Neuronal stem cell (in vitro differentiated cells): ENCODE measurements at places on chromosomes 12 and 14.
A peak's percentile ranks its signal among the peaks of the same experiment; 100 is the strongest.

DNA sequence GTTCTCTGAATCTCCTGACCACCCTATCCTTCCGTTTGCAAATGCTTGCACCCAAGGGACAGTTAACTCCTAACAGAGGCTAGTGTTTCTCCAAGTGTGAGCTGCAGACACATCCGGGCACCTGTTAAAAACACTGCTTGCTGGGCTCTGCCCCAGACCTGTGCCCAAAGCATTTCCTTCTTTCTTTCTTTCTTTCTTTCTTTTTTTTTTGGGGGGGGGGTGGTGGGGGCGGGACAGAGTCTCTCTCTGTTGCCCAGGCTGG lies 42.5 kb downstream of the SPRING1 start:
- no peak for DNase-seq

DNA sequence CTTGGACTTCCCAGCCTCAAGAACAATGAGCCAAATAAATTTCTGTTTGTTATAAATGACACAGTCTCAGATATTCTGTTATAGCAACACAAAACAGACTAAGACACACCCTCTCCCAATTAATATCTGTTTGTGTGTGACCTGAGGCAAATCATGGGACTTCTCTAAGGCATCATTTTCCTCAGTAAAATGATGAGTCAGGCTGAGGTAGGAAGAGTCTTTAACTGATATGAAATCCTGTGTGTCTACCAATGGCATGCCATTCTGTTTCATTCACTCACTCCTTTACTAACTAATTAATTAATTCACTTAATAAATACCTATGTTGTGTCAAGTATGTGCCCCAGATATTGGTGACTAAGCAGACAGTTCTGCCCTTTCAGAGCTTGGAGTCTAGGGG lies 258.4 kb upstream of the CRY1 start:
- no peak for DNase-seq

- DNase-seq: no peak
Observed at GRCh38 chr14:58914279-58914855, 274.1 kb upstream of the DAAM1 start.

GRCh38 chr14:76584271-76584702 lies 177.0 kb upstream of the VASH1 start:
- no peak for DNase-seq

DNA sequence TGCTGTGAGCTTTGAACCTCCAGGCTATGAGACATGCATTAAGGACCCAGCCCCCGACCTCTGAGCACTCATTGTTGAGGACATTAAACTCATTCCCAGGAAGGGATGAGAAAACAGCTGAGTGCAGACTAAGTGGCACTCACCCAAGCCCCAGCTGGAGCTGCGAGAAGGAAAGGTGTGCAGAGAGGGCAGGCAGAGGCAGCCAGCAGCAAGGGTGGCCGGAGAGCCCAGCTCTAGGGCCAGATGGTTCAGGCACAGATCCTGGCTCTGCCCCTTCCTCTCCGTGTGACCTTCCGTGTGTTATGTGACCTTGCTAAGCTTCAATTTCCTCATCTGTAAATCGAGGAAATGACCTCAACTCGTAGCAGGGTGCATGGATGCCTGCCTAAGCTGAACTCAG lies 3.7 kb downstream of the TSPAN11 start:
- DNase-seq: no peak

DNA sequence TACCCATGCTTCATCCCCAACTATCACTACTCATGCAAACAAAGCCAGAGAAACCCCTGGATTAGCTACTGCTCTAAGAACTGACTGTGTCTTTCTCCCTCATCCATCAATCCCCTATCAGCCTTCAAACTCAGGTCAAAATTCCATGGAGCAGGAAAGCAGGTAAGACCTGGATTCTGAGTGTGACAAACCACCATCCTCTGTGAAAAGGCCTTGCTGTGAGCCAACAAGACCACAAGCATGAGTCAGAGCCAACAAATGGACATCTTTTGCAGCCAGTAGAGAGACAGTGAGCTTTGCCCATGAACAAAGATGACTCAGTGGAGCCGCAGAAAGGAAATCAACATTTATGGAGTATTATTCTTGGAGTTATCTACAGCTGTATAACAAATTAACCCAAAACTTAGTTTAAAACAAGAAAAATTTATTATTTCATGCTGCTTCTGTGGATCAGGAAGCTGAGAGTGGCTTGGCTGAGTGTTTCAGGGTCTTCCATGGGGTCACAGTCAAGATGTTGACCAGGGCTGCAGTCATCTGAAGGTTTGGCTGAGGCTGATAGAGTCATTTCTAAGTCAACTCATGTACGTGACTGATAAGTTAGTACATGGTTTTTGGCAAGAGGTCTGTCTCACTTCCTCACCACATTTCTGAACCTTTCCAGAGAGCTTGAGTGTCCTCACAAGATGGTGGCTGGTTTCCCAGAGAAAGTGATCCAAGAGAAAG lies 61.1 kb downstream of the PITPNM2 start:
- no peak for DNase-seq

DNA sequence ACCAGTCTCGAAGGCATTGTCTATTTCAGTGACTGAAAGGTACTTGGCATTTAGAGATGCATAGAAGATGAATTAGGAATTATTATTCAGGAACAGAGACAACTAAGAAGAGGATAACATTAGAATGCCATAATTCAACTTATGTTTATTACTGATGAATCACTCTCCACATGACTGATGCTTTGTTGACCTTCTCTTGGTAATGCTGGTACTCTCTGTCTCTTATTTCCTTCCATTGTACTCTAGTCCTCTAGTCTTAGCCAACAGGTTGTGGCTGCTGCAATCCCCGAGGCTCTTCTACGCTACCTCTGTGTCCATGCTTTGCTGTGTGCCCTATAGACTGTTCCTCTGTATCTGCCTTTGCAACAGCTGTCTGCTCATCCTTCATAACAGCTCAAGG lies 652.9 kb downstream of the NRXN3 start:
- no peak for DNase-seq

DNA sequence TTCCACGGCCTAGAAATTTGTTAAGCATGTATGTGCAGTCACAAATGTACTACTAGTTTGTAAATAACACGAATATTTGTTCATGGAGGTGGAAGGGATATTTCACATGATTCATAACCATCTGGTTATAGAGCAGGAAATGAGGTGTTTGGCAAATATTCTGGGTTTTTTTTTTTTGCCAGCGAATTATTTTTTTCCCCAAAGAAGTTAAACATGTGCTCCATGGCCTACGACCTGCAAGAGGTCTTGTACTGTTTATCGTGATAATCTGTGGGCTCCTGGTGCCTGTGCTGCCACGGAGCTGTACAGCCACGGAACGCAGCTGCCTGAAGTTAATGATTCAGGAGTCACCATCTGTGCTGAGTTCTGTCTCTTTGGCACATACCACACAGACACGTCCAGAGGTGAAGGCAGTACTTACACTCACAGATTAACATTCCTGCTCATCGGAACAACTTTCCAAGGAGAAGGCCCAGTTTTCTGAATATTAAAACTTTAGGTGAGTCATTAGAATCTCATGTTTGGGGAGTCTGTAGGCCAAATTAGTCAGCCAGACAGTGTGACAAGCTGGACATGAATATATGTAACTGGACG lies 156.3 kb downstream of the TMX1 start:
- no peak for DNase-seq

GRCh38 chr14:83147006-83147405 lies 1613.4 kb upstream of the SEL1L start:
- no peak for DNase-seq

DNA sequence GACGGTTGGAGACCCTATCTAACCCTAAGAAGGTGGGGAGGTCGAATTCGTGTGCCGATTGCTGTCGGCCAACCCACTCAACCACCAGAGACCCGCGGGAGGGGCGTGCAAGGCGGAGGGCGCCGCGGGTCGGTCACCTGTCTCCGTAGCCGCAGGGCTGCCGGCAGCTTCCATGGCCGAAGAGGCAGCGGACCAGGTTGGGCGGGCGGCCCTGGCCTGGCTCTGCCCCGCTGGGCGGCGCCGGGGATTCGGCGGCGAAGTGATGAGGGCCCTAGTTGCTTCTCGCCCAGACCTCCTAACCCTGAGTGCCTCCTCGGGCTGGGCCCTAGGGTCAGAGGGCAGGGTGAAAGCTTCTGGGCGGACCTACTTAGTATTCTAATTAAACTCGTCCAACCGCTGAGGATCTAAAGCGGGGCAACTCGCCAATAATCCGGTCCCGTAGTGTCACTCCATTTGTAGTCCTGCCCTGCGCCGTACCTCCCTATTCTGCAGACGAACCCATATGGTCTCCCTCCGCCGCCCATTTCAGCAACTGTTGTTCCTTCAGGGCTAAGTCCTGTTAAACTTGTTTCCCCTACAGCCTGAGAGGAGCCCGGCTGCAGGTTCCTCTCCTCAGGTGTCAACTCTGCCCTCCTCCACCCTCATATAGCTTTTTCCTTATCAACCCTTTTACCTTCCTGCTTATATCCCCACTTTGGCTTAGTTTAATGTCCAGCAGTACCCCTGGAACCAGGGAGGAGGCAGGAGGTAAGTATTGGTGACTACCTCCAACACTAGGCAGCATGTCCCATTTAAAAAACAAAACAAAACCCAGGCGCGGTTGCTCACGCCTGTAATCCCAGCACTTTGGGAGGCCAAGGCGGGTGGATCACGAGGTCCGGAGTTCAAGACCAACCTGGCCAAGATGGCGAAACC lies at the start of gene PYM1:
Gene PYM1 (minus strand): TSS at position 307 of the 915 bp plus-strand sequence. CDS start 133 bp downstream, at position 174.
- DNase-seq: peak; percentile 76

DNA sequence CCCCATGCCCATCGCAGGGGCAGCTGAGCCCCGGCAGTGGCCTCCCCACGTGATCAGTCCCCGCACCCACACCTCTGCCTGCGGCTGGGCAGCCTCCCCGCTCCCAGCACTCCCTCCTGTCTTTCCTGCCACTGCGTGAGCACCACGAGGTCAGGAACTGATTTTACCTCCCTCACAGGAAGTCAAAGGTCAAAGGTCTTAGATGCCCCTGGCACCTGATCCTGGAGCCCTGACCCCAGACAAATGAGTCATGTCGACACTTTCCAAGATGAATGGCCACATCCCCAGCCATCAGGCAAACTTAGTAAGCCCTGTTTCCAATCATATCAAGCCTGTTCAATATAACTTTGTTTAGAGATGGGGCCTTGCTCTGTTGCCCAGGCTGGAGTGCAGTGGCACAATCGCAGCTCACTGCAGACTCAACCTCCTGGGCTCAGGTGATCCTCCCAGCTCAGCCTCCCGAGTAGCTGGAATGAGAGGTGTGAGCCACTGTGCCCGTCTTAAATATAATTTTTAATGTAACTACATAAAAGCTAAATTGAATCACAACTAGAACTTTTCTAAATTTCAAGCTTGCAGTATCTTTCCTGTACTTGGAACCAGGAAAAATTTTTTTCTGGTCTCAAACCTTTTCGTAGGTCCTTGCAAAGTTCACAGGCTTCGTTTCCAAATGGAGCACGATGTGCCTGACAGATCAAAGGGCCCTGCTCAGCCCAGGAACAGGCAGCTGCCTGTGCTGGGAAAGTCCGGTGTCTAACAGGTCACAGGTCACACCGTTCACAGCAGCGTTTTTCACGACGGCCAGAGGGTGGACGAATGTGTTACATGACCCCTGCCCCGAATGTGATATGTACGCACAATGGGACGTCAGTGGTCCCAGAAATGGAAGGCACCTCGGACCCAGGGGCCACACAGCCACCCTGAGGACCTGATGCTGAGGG lies 1.9 kb downstream of the LRCOL1 start:
- no peak for DNase-seq

- no peak for DNase-seq
Observed at GRCh38 chr14:101197595-101198397, 294.3 kb upstream of the RTL1 start.

GRCh38 chr14:76045773-76046172 lies 60.2 kb downstream of the IFT43 start:
- DNase-seq: no peak

GRCh38 chr12:56628671-56629458 lies 1.3 kb downstream of the BAZ2A start:
- no peak for DNase-seq

DNA sequence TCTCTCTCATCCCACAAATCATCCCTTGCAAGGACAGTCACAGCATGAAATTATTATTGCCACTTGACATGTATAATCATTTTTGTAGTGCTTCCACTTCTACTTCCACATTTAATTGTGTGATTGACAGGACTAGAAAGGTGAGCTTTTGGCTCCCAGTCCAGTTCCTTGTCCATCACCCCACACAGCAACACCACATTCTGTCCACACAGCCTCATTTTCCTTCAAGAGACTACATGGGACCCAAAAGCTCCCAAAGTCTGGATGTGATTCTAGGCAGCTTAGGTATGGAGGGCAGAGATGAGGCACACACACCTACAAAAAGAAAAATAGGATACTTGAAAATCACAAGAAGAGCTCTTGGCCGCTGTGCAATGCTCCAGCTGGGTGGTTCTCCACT lies 366.3 kb downstream of the DPF3 start:
- no peak for DNase-seq

GRCh38 chr12:86663716-86664115 lies 407.5 kb upstream of the MGAT4C start:
- DNase-seq: no peak

GRCh38 chr12:91078501-91078900 lies 20.7 kb upstream of the KERA start:
- no peak for DNase-seq

DNA sequence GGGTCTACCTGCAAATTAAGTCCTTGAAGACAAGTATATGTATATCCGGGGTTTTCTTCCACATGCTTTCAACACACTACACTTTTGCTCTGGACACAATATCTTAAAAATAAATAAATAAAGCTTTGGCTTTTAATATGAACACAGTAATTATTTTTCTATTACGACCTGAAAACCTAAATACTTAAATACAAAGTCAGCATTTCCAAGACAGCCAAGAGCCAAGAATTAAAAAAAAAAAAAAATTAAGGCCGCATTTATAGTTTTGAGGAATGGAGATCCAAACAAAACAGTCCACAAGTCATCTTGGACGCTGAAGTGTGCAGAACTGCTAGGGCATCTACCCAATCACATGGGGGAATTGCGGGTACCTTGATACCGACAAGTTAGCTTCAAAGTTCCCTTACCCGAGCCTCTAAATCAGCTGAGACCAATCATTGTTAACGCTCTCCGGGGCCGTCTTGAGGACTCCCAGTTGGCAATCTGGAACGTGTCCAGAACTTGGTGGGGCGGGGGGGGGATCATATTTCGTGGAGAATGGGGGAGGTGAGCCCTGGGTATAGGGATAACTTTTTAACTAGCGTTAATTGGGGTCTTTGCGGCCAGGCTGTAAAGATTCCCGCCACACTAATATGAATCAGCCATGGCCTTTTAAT lies 731 bp upstream of the PCNX4 start:
- DNase-seq: no peak

- no peak for DNase-seq
Observed at GRCh38 chr14:102916347-102917055, 6.0 kb upstream of the AMN start.

DNA sequence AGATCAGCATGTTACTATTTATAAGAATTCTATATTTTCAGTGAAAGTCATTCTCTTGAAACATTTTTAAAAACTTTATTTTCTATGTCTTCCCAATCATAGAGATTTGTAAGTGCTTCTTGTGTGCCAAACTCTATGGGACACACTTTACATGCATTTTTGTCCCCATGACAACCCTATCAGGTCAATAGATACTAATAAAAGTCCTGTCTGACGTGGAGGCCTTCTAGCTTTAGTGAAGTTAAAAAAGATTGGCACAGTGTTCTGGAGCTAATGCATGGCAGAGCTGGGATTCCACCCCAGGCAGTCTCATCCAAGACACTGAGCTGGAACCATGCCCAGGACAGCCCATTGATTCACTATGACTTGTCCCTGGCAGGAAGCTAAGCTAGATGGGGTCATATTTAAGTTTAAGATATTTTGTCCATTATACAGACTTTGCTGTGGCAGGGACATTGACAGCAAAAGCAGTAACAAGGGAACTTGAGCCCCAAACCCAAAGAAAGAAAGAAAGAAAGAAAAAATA lies 28.1 kb downstream of the TTC6 start:
- DNase-seq: no peak
